ENCODE measurements at places on chromosomes 7 and 10.

DNA sequence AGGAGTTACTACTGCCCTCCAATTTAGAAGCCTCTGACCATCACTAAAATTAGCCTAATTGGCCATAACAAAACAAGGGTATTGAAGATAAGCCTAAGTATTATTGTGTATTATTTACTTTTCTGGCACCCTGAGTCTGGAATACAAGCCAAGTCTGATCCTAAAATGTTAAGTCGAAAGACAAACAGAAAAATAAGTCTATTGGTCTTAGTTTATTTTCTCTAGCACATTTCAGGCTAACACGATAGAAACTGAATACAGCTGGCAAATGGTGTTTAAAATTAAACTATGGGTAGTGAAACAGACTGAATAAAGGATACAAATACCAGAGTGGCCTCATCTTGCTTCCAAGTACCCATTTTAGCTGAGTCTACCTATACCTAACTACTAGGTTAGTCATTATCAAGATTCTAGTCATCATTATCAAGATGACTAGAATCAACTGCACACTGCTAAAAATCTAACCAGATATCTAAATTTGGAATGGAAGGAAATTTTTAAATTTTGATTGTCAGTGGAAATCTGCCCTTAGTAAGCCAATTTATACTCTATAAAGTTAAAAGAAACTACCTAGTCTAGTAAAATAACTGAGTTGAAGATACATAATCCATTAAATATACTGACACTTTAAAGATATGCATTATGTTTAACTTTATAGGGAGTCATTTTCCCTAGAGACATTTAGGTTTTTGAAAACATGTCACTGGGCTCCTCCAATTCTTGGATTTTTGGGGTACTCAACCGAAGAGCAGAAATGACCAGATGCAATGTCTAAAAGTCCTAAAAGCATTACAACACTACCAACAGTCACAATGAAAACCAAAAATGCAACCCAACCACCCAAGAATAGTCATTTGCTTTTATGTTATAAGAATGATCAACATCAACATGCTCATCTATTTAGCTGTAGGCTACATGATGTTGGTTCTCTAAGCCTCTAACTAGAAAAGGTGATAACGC is 80.9 kb downstream of the NT5C2 start:
- DNase-seq, result no peak

GRCh38 chr10:38076687-38077086 is 17.4 kb upstream of the ZNF37A start:
- no peak for DNase-seq

GRCh38 chr7:33733870-33734650 is 171.3 kb upstream of the BMPER start:
- no peak for DNase-seq

DNA sequence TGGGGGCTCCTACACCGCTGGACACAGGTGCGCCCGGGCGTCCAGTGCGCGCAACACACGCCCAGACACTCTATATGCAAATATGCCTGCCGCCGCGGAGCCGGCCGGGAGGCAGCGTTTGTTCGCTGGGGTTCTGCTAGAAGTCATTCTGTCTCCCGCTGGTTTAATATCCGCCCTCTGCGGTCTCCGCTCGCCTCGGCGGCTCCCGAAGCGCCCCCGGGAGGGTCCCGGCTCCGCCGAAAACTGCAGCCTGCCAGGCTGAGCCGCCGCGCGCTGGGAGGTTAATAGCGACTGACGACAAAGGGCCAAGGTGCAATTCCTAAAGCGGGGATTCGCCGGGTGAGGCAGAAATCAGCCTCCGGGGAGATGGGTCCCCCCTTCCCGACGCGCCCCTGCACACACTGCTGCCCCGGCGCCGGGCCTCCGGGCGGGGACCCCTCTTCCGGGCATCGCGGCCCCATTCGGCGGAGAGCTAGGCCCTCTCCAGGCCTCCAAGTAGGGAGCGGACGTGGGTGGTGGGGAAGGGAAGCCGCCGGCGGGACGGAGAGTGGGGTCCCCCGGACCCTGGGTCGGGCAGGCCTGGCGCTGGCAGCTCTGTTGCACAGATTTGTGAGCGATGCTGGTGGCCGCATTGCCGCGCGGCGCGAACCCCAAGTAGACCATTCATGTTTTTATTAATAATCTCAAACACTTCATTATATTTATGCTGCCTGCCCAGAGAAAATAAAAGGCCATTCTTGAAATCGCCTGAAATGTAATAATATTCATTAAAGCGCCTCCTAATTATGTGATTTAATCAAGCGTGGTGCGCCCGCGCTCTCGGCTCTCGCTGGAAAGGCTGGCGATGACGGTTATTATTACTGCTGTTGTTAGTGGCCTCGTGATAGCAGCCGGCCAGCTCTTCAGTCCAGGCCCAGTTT is 9.1 kb downstream of the EN2 start:
- no peak for DNase-seq

DNA sequence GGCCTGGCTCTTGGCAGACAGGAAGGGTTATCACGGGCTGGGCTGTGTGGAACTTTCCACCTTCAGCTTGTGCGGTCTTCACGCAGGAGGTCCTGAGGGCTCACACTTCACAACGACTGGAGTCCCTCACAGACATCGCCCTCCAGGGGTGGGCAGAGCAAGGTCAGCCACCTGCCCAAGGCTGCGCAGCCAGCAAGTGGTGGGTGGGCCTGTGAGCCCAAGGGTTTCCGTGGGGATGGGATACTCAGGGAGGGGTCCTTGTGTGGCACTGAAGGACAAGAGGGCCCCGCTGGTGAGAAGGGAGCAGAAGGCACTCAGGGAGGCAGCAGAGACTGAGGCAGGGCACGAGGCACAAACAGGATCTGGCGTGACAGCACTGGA is 22.0 kb downstream of the PDIA4 start:
- DNase-seq, result no peak

DNA sequence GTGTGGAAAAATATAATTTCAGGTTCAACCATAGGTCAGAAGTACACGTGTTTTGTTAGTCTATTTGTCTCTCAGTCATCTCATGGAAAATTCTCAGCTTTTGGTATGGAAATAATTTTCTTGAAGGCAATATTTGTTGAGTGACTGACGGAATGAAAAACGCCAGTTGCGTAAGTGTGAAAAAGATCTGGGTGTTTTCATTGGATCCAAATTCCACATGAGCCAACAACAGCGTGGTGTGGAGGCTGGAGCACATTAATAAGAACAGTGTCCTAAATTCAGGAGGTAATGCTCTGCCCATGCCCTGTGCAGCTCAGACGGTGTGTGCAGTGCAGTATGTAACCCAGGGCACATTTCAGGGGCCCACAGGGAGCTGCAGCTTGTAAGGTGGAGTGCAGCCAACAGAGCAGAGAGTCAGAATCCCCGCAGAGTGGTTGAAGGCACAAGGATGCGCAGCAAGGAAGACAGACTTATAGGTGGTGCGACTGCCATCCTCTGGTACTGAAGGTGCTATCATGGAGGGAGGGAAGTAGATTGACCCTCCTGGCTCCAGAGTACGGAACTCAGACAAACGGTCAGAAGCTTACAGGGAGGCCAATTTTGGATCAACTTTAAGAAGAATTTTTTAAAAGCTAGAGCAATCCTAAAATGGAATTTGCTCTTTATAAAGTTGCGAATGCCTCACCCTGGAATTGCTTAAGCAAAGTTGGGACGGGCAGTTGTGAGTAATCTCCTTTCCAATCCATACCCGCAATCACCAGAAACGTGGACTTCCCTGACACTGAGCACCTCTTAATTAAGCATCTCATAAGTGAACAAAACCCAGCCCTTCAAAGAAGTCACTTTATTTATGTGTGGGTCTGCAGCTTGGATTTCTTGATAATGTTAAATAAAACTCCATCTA is 38.0 kb downstream of the EGFR start:
- no peak for DNase-seq

DNA sequence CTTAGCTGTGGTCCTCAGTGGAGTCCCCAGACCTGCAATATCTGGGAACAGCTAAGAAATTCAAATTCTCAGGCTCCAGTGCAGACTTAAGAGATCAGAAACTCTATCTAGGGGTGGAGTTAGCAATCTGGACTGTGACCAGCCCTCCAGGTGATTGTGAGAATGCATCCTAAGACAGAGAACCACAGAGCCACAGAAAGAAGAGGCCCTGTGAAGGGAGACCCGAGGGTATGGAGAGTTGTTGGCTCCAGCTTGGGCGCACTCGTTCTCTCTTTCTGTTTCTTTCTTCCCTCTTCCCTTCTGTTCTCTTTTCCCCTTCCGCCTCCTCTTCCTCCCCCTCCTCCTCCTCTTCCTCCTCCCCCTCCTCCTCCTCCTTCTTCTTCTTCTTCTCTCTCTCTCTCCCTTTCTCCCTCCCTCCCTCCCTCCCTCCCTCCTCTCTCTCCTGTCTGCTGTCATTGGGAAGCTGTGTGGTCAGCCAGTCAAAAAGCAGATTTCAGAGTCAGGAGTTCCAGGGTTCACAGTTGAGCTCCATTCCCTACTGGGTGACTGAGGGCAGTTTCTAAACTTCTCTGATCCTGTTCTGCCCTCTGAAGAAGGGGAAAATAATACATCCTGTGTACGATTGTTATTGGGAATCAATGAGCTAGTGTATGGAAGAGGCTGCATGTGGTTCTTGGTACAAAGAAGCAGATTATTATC is 62.1 kb upstream of the STEAP1B start:
- no peak for DNase-seq

DNA sequence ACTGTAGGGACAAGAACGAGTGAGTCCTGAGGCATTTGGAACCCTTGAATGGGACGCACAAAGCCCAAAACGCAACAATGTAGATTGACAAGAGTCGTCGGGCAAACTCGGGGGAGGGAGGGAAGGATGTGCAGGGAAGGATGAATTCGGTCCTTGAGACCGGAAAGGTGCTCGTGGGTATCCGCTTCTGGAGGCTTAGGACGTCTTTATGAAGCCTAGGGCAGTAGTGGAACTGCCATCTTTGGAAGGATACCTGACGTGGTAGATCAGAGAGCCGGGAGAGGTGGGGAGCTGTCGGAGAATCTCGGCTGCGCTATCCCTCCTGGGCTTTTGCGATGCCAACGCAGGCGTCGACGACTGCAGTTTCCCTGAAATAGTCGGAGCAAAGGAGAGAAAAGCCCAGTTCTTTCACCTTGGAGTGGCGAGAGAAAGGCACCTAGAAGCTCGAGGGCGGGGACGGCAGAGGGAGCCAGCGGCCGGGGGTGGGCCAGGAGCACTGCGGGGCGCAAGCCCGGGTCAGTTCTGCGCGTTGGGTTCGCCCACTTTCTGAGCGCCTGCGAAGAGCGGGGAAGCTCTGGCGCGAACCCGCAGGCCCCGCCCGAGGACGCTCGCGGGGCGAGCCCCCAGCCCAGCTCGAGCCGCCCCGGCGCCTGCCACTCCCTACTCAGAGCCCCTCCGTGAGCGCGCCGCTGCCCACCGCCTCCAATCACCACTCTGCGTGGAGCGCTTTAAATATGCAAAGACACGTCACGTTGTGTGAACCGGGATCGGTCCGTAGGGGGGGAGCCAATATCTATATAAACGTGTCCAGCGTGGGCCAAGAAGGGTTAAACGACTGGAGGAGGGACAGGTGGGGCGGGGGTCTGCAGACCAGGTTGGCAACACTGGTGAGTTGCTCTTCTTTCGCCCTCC is at the start of gene CYP26C1:
TSS of gene CYP26C1 (plus strand) at position 824 of the 912 bp plus-strand sequence. CDS start 466 bp downstream, outside the sequence.
- no peak for DNase-seq

GRCh38 chr7:71237945-71238344 is 106.0 kb downstream of the GALNT17 start:
- DNase-seq, result peak; percentile 16

- DNase-seq, result no peak
Measured at GRCh38 chr7:65379318-65379717, 5.7 kb downstream of the ZNF92 start.

- DNase-seq, result no peak
Measured at GRCh38 chr7:73717025-73717807, 2.3 kb downstream of the STX1A start.

DNA sequence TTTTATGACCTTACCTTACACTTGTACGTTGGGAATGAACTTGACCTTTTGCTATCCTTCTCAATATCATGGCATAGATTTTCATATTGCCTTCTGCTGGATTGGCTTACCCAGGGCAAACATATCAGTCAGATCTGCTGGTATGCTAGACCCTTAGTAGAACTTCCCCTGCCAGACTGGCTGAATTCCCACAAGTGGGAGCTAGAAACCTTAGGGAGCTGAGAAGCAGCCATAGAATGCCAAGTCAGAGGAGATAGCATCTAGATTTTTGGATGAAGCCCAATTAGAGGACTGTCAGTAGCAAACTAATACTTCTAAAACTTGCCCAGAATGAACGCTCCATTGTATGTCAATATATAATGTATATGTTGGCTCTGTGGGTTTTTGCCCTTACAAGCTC is 385.0 kb downstream of the NXPH1 start:
- no peak for DNase-seq

DNA sequence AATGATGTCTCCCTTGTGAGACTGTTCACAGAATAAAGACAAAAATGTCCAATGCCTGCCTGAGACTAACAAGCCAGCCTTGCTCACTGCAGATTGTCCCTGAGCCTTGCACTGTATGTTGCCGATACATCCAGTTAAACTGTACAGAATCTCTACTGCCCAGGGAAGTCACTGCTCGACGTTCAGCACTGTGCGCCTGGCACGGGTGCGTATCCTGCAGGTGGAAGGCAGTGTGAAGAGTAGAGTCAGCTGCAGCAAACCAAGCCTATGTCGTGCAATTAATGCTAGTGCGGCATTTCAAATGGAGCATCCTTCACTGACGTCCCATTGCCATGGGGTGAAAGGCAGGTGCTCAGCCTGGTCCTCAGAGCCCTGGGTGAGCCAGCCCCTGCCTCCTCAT is 132.9 kb downstream of the TNS3 start:
- DNase-seq, result no peak

GRCh38 chr10:48279081-48279751 is 4.7 kb upstream of the FRMPD2 start:
- DNase-seq, result no peak

DNA sequence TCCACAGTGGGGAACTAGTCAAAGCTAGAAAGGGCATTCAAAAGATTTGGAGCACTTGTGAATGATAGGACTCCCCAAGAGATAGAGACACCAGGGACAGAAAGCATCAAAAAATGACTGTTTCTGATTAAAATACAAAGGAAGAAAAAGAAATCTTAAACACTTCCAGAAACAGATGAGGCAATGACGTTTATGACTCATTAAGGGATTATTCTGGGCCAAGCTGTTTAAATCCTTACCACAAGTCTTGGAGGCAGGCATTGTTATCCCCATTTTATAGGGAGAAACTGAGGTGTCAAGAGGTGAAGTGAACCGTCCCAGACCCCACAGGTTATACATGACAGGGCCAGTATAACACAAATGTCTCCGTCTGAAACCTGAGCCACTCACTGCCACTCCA is 68.3 kb upstream of the AMPH start:
- DNase-seq, result no peak

Measured in cerebellar nuclear complex (tissue), 1 donor.